ENCODE measurements at places on chromosomes 7 and 10. TPM values are rescaled to one million over a fixed set of nuclear protein-coding genes. Genes with fewer than 3 reads are reported as not detected.

Gene FEZF1
- not detected for total RNA-seq

DNA sequence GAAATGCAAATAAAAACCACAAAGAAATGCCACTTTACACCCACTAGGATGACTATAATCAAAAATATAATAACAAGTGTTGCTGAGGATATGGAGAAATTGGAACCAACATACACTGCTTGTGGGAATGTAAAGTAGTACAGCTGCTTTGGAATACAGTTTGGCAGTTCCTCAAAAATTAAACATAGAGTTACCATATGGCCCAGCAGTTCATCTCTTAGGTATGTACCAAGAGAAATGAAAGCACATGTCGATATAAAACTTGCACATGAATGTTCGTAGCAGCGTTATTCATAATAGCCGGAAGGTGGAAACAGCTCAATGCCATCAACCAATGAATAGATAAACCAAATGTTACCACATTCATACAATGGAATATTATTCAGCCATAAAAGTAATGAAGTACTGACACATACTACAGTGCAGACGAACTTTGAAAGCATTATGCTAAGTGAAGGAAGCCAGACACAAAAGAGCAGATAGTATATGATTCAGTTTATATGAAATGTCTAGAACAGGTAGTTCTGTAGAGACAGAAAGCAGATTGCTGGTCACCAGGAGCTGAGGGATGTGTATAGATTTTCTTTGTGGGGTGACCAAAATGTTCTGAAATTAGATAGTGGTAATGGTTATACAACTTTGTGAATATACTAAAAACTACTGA lies 12.4 kb downstream of the BCAP29 start:
- H3K4me3 ChIP-seq, result no peak overlapping the region
- peaks cover 25% of the 10 kb centered on the region for H3K36me3 ChIP-seq
- H3K27me3 ChIP-seq, result no peaks in the 10 kb centered on the region

DNA sequence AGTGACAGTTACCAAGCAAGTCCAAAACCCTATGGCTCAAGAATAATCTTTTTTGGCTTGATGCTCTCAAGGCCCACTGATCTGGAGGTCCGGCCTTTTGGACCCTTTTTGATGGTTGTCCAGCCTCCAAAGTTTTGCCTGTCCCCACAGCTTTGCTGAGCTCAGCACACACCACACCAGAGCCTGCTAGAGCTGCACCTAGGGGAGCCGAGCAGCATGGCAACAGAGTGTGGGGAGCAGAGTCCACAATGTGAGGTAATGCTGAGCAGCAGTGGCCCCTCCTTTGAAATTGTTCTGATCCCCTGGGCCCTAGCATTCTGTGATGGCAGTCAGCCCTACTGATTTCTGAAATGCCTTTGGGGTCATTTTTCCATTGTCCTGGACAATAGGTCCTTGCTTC lies 9.3 kb downstream of the GIMAP7 start:
- H3K4me1 ChIP-seq, result no peaks in the 10 kb centered on the region
- H3K27me3 ChIP-seq, result no peaks in the 10 kb centered on the region
- no peak overlapping the region for H3K27ac ChIP-seq
- no peaks in the 10 kb centered on the region for H3K36me3 ChIP-seq

Gene CPA2
- total RNA-seq, result not detected

Gene TMEM236
- total RNA-seq, result 0.08 TPM

- H3K27me3 ChIP-seq, result no peaks in the 10 kb centered on the region
- H3K27ac ChIP-seq, result no peak overlapping the region
- peaks cover 5% of the 10 kb centered on the region for H3K4me1 ChIP-seq
- no peak for DNase-seq
- H3K4me3 ChIP-seq, result no peak overlapping the region
Observed at GRCh38 chr10:97243836-97244235, 48.6 kb downstream of the ARHGAP19 start.

DNA sequence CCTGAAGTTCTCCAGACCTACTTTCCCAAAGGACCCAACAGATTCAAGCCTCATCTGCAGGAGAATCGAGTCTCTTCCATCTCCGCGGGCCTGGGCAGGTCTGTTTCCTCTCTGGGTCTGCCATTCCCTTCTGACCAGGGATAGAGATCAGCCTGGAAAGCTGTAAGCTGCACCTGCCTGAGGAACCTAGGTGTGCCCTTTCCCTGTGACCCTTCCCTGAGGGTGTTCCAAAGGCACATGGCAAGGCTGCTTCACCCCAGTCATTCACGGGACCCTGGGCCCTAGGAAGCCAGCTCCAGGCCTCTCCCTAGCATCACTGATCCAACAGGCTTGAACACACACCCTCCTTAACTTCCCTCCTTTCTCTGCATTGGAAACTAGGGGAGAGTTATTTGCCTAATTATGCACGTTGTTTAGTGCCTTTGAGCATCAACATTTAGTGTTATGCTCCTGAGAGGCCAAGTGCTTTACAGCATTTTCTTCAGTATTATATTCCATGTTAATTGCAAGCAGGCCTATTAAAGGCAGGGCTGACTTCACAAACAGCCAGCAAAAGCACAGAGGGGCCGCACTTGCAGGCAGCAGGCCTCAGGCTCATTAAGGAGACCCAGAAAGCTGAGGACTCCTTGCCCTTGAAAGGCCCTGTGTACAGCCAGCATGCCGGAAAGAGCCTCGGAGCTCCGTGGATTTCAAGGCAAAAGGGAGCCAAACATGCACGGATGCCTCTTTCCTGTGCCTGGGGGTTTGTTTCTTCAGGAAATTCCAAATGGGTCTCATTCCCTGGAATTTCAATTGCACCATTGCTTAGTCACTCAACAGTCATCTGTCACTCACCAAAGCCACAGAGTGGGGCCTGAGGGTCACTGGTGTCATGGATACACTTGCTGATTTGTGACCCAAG lies 91.0 kb upstream of the FAM20C start:
- H3K4me1 ChIP-seq, result peaks cover 35% of the 10 kb centered on the region
- H3K4me3 ChIP-seq, result peak overlapping the region; percentile 54
- peak overlapping the region; percentile 97 for H3K27ac ChIP-seq
- peak; percentile 80 for DNase-seq
- no peaks in the 10 kb centered on the region for H3K36me3 ChIP-seq
- H3K27me3 ChIP-seq, result no peaks in the 10 kb centered on the region

DNA sequence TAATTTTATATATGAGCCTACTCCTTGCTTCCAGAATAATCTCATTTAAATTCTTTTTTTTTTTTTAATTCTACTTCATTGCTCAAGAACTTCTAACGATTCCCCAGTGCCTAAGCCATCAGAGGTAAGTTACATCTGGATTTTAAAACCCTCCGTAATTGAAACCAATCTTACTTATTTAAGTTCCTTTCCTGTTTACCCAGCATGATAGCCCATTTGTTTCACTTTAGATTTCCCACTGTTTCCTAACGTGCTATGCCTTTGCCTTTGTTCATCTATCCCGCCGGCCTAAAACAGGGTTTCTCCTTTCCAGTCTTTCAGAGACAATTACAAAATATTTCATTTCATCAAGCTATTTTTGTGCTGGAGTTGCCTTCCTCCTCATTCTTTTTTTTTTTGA lies 75.8 kb upstream of the ETV1 start:
- H3K27ac ChIP-seq, result no peak overlapping the region
- no peaks in the 10 kb centered on the region for H3K27me3 ChIP-seq
- H3K4me3 ChIP-seq, result no peak overlapping the region
- no peaks in the 10 kb centered on the region for H3K36me3 ChIP-seq
- H3K4me1 ChIP-seq, result no peaks in the 10 kb centered on the region

DNA sequence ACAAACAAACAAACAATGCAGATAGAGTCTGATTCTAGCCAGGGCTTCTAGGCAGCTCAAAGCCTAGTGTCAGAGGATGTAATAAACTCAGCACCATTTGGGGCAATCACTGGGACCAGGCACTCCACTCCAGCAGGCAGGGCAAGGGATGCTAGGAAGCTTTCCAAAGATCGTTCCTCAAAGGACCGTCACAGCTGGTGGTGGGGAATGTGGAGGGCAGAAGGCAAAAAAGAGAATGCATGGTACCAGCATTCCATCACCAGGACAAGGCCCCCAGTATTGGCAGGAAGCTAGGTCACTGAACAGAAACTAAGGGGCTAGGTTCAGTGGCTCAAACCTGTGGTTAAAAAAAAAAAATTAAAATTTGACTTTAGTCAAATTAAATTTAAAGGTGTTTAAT lies 94.2 kb downstream of the CUL2 start:
- no peak overlapping the region for H3K27ac ChIP-seq
- peak; percentile 34 for DNase-seq
- H3K36me3 ChIP-seq, result no peaks in the 10 kb centered on the region
- peaks cover 13% of the 10 kb centered on the region for H3K4me1 ChIP-seq
- no peaks in the 10 kb centered on the region for H3K27me3 ChIP-seq

Gene TMEM140
- total RNA-seq, result not detected

DNA sequence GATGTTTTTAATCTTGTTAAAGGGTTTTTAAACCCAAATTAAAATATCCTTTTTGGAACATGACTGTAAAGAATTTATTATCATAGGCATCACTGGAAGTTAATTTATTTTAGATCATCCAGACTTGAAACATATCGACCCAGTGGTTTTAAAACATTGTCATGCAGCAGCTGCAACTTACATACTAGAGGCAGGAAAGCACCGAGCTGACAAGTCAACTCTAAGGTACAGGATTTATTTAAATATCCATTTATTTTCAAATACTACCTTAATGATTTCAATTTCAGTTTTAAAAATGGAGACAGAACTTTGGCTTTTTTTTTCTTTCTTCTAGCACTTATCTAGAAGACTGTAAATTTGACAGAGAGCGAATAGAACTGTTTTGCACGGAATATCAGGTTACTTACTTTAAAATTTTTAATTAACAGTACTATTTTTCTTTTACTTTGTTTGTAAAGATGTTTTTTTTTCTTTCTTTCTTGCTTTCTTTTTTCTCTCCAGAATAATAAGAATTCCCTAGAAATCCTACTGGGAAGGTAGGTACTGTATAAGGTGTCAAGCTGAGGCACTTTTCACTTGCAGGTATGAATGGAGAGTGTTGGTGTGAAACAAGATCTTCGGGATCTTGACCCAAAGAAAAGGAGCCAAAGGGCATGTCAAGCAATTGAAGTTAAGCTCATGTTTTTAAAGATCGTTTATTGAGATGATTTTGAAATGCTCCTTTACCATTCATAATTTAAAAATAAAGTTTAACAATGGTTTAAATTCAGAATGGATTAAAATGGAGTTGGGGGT lies 1.8 kb downstream of the COMMD3 start:
- H3K4me1 ChIP-seq, result peaks cover 41% of the 10 kb centered on the region
- H3K36me3 ChIP-seq, result peaks cover 2% of the 10 kb centered on the region
- no peak overlapping the region for H3K27ac ChIP-seq

- no peak for DNase-seq
- peak overlapping the region; percentile 66 for H3K27ac ChIP-seq
- H3K4me3 ChIP-seq, result no peak overlapping the region
- H3K4me1 ChIP-seq, result peaks cover 15% of the 10 kb centered on the region
- no peaks in the 10 kb centered on the region for H3K27me3 ChIP-seq
Observed at GRCh38 chr10:6218692-6219493, 16.2 kb downstream of the PFKFB3 start.

Gene SUN3
- not detected for total RNA-seq
